ENCODE measurements at places on chromosomes 12 and 14.

- peaks cover 15% of the 10 kb centered on the region for H3K36me3 ChIP-seq
- H3K4me3 ChIP-seq = peak overlapping the region; percentile 99
- H3K27me3 ChIP-seq = no peaks in the 10 kb centered on the region
- no peak overlapping the region for H3K27ac ChIP-seq
- no peak for DNase-seq
Observed at GRCh38 chr12:57783466-57783801, 847 bp downstream of the TSFM start.

GRCh38 chr12:52193991-52194390 lies 2.2 kb upstream of the KRT80 start:
- peak; percentile 80 for DNase-seq
- peak overlapping the region; percentile 35 for H3K27ac ChIP-seq
- H3K27me3 ChIP-seq = peaks cover 5% of the 10 kb centered on the region
- H3K4me1 ChIP-seq = peaks cover 27% of the 10 kb centered on the region

DNA sequence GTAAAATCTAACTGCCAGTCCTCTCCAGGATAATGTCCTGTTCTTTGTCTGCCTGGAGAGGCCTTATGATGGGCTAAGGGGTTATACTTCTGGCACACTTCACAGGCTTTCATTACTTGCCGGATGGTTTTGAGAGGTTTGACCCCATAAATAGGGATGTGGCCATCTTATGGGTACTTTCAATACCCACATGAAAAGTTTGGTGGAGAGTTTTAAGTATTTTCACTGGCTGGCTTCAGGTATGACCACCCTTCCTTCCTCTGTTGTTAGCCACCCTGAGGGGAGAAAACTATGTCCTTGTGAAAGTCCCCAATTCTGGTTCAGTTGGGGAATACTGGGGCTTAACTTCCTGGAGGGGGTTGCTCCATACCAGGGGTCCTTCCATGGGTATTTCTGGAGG lies 54.8 kb downstream of the ASCL4 start:
- H3K4me1 ChIP-seq = no peaks in the 10 kb centered on the region
- DNase-seq = no peak
- H3K36me3 ChIP-seq = no peaks in the 10 kb centered on the region
- peaks cover 12% of the 10 kb centered on the region for H3K27me3 ChIP-seq
- no peak overlapping the region for H3K27ac ChIP-seq

- no peaks in the 10 kb centered on the region for H3K4me1 ChIP-seq
- H3K36me3 ChIP-seq = no peaks in the 10 kb centered on the region
- H3K27me3 ChIP-seq = no peaks in the 10 kb centered on the region
- no peak overlapping the region for H3K27ac ChIP-seq
Observed at GRCh38 chr14:81884382-81884781, 350.7 kb upstream of the SEL1L start.

DNA sequence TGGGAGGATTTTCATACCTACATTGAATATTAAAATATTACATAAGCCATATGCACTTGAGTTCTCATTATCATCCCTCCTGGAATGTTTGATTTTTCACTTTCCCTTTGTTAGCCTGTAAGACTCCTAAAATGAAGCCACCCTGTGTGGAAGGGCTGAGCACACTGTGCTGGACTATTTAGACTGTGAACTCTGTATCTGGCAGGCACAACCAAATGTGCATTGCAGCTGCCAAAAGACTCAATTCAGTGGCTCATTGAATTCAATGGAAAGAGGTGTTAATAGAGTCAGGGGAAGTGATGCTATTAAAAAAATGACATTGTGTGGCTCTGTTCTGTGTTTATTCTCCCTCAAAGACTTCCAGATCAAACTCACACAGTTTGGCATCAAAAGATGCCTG lies 111.1 kb downstream of the SMOC1 start:
- no peak overlapping the region for H3K27ac ChIP-seq
- peaks cover 4% of the 10 kb centered on the region for H3K4me1 ChIP-seq
- no peak for DNase-seq
- no peak overlapping the region for H3K4me3 ChIP-seq
